Mesenteric fat pad (tissue), 1 donor: ENCODE measurements at places on chromosomes 3 and 15.

GRCh38 chr3:58111513-58112184 lies 99.1 kb downstream of the DNASE1L3 start:
- no peak for DNase-seq

GRCh38 chr3:147008458-147008857 lies 397.9 kb downstream of the ZIC4 start:
- no peak for DNase-seq

GRCh38 chr3:140844072-140844471 lies 97.6 kb upstream of the SLC25A36 start:
- DNase-seq, result no peak

DNA sequence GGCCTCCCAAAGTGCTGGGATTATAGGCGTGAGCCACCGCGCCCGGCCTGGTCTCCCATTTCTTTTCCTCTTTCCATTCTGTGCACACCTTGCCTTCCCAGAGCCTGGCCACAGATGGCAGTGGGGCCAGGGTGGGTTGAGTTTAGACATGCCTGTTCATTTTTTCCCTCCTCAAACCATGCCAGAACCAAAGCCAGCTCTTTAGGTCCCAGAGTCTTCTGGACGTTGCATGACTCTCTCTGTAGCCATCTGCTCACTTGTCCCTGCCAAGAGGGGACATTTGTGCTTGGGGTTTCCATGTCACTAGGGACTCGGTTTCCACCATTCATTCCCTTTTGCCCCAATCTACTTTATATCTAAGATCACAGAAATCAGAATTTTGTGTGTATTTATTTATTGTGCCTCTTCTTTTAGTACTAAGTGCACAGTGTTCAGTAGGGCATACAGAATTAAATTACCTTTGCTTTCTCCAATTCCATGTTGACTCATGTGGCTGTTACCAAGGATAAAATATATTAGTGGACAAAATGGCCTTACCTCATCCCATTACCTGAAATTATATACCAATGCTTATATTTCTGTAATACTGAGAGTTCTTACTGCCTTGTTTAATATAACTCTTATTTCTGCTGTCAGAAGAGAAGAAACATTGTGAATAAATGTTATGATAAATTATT lies 49.6 kb downstream of the USP13 start:
- no peak for DNase-seq

GRCh38 chr3:154224866-154225265 lies 99.4 kb downstream of the DHX36 start:
- no peak for DNase-seq

- DNase-seq, result no peak
These were observed 13.6 kb downstream of the TMOD3 start for GRCh38 chr15:51842852-51843737.

GRCh38 chr3:38519651-38520050 lies 23.5 kb downstream of the EXOG start:
- DNase-seq, result no peak

DNA sequence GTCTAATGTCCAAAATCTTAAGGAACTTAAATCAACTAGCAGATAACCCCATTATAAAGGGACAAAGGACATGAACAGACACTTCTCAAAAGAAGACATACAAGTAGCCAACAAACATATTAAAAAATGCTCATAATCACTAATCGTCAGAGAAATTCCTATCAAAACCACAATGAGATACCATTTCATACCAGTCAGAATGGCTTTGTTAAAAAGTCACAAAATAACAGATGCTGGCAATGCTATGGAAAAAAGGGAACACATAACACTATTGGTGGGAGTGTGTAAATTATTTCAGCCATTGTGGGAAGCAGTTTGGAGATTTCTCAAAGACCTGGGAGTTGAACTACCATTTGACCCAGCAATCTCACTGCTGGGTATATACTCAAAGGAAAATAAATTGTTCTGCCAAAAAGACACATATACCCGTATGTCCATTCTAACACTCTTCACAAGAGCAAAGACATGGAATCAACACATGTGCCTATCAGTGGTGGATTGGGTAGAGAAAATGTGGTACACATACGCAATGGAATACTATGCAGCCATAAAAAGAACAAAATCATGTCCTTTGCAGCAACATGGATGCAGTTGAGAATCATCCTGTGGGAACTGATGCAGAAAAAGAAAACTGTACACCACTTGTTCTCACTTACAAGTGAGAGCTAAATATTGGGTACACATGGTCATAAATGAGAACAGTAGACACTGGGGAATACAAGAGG lies 78.5 kb downstream of the TCF12 start:
- no peak for DNase-seq

DNA sequence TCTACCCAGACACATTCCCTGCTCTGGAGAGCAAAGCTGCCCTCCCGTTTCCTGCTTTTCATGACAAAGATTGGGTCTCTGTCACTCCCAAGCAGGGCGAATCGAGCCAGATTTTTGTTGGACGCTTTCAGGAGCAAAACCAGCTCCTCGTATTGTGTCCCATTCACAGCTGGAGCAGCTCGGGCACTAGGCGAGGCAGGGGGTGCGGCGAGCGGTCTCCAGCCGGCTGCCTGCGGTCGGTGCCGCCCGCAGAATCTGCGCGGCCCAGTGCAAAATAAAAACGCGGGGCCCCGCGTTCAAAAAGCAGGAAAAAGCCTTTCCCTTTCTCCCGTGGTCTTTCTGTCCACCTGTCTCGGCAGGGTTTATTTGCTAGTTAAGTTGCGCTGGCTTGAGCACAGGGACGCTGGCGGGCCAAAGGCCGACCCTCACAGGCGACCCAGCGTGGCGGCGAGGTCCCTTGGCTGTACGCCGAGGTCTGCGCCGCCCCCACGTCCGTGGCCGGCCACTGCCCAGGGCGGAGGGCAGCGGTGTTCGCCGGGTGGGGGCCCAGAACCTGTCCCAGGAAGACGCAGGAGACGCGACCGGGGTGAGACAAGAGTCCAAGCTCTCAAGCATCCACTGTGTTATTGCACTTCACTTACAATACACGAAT lies 71.2 kb downstream of the CYP19A1 start:
- DNase-seq, result no peak

DNA sequence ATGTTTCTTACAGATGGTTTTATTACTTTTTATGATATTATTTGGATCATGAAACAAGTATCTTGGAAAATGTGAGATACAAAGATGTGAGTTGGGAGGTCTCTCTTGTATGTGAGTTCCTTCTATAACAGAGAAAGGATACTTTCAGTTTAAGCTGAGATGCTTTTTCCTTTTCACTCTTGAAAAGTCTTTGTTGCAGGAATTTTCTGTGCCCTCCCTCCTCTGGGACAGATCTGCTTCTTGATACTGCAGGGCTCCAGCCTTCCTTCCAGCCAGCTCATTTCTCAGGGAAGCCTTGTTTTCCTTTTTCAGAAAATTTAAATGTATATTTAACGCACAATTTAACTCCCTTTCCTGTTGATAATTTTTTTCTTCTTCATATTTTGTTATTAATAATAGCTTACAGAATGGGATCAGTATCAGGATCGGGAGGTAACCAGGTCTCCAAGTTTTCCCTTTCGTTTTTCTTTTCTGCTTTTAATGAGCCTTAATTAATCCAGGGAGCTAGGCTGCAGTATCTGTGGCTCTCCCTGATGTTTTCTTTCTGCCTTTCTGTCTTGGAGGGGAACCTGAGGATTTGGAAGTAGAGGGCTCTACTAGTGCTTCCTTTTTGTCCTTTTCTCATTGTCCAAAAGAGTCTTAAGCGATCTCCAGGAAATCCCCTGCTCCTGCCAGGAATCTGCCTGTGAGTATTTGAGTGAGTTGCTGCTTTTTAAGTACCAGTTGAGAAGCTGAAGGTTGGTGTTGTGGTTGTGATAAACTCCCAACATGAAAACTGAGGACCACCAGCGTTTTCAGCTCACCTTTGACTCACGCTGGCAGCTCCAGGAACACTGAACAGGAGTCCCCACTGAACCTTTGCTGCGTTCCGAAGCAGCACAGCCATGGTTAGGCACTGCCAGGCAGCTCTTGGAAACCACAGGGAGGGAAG lies 105.7 kb downstream of the IGF1R start:
- DNase-seq, result no peak

GRCh38 chr3:192382861-192383260 lies 344.5 kb downstream of the FGF12 start:
- DNase-seq, result no peak

GRCh38 chr3:125161607-125162219 lies 50.8 kb downstream of the SLC12A8 start:
- no peak for DNase-seq

- no peak for DNase-seq
These were observed 159.6 kb downstream of the XXYLT1 start for GRCh38 chr3:195111319-195111705.

DNA sequence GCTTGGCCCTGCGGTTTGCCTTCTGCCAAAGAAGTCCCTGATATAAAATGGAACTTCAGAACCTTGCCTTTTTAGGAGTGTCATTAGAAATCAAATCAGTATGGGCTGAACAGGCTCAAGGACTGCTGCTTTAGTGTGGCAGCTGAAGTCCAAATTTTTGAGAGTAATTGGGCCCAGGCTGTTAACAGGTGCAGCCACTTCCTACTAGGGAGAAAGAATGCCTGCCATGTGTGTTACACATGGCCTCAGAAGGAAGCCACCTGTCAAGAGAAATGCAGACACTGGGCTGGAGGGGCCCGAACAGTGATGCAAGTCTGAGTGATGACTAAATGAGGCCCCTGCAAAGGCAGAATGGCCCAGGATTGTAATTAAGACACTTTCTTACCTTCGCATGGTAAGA lies 786.7 kb upstream of the CFAP20DC start:
- DNase-seq, result no peak

DNA sequence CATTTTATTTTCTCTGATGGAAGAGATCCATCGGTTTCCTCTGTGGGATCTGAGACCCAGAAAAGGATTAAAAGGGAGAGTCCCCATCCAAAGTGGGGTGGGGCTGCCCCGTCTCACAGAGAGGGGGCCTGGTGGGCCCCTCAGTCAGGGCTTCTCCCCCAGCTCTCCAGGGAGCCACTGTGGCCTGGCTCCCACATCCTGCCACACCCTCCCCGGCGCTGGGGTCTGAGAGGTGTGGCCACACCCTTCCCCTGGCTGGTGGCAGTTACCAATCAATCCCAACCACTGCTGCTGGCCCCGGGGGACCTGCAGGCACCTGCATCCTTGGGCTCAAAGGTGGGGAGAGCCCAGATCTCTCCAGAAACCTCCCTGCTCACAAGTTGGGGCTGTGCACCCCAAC lies 161.8 kb upstream of the IQSEC1 start:
- DNase-seq, result no peak

GRCh38 chr15:39497759-39498565 lies 82.9 kb upstream of the THBS1 start:
- DNase-seq, result no peak

DNA sequence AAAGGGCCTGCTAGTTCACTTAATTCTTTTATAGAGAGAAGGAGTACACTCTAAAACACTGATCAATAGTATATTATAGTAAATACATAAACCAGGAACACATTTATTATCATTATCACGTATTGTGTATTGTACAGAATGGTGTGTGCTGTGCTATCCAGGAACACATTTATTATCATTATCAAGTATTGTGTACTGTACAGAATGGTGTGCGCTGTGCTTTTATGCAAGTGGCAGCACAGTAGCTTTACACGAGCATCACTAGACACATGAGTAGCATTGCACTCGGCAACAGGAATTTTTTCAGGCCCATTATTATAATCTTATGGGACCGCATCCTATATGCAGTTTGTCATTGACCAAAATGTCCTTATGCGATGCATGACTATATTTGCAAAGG lies 20.9 kb upstream of the MUC20 start:
- no peak for DNase-seq

- peak; percentile 92 for DNase-seq
These were observed at the start of gene LOXL1 for GRCh38 chr15:73926219-73927002. TSS of gene LOXL1 (plus strand) at chr15:73926462. CDS start at chr15:73926784, 322 bp downstream.

DNA sequence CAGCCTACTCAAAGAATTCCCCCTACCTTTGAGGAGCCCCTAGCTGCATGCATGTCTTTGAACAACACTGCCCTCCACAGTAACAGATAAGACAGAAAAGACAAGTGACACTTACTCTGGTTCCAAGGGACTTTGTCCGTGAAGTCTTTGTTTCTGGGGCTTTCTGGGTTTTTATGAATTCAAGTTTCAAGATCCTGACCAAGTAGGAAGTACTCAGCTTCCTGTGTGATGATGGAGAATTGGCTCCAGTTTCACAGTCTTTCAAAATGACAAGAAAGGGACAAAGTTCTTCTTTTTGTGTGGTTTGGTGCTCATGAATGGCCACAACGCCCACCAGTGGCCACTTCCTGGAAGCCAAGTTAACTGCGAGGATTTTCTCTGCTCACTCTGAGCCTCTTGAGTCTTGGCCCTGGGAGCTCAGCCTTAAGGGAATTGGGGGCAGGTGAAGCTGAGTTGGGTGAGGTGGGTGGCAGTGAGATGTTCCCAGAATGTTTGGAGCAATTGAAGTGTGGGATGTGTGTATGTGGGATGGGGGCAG lies at the start of gene CCR1:
Gene CCR1 (minus strand): TSS at position 147 of the 538 bp plus-strand sequence. CDS start 4,000 bp downstream, outside the sequence.
- DNase-seq, result no peak

- DNase-seq, result no peak
These were observed 502.1 kb downstream of the ZBBX start for GRCh38 chr3:166877971-166878370.

DNA sequence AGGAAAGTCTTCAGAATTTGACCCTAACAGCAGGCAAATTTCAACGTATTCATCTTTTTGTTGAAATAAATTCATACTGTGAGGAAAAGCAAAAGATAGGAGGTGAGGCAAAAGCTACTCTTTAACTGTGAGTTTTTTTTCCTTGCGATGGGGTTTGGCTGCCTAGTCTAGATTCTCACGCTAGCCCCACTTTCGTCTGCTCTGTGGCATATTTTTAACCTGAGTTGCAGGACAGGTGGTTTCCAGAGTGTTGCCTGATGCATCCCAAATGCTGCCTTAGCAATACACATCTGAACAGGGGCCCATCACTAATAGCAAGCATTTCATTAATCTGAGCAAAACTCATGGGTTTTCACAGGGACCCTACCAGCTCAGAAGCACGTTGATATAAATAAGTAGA lies 11.7 kb downstream of the PSMA4 start:
- no peak for DNase-seq

- no peak for DNase-seq
These were observed 489 bp downstream of the HDGFL3 start for GRCh38 chr15:83207009-83207659.

DNA sequence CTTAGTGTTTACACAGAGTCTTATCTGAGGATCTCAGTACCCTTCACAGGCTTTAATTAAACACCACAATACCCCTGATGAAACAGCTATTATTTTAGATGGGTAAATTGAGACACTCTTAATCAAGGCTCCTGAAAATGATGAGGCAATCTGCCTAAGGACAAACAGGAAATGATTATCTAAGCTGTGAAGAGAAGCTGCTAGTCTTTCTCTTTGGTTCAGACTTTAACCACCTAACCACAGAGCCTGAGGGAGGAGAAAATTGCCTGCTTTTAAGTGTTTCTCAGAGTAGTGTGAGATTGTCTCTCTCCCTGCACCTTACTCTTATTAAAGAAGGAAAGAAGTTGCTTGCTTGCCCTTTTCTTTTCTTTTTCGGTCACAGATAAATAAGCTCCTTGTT lies 364.3 kb upstream of the ADAMTS9 start:
- no peak for DNase-seq

- DNase-seq, result no peak
These were observed 70.0 kb upstream of the UBE2E1 start for GRCh38 chr3:23735535-23736326.

DNA sequence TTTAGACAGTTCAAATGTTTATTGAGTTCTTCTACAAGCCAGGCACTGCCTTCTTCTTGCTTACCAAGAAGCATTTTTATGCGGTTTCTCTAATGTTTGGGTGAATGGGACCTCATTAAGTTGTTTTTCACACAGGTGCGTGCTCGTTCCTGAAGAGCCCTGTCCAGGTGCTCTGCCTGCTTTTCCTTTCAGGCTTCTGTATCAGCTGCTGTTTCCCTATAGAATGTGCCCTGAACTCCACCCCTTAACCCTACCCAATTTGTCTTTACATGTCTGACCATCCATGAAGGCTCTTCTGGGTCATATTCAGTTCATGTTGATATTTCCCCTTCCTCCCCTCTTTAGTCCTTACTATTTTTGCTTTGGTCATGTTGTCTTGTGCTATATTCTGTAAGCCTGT lies 22.4 kb upstream of the GOLGA6L10 start:
- no peak for DNase-seq
